ENCODE measurements at places on chromosomes 3 and 15. TPM values are rescaled to one million over a fixed set of nuclear protein-coding genes. Genes with fewer than 3 reads are reported as not detected.

The STRIT1 gene
- total RNA-seq: not detected

The SRPRB gene
- total RNA-seq: 45.4 TPM

The DOCK3 gene
- 2.7 TPM for total RNA-seq

The PLCL2 gene
- total RNA-seq: 9.1 TPM

The PARP15 gene
- 9.7 TPM for total RNA-seq

The KCNMB2 gene
- 1.2 TPM for total RNA-seq

The ARPIN gene
- total RNA-seq: 30.5 TPM

The FEZF2 gene
- not detected for total RNA-seq

All from upper lobe of right lung (tissue), 1 donor.